HT1080 (cell line): ENCODE measurements at places on chromosomes 1 and 21. TPM values are rescaled to one million over a fixed set of nuclear protein-coding genes. Genes with fewer than 3 reads are reported as not detected.
A peak's percentile ranks its signal among the peaks of the same experiment; 100 is the strongest.

ATP6V1G3 gene
- not detected in 2 replicates for total RNA-seq

HMGCS2 gene
- not detected in 2 replicates for total RNA-seq

KRTAP13-2 gene
- not detected in 2 replicates for total RNA-seq

XCL2 gene
- total RNA-seq, result not detected in 2 replicates

GRCh38 chr1:17752356-17752755, 2.8 kb upstream of the ACTL8 start:
- DNase-seq, result no peak

DNA sequence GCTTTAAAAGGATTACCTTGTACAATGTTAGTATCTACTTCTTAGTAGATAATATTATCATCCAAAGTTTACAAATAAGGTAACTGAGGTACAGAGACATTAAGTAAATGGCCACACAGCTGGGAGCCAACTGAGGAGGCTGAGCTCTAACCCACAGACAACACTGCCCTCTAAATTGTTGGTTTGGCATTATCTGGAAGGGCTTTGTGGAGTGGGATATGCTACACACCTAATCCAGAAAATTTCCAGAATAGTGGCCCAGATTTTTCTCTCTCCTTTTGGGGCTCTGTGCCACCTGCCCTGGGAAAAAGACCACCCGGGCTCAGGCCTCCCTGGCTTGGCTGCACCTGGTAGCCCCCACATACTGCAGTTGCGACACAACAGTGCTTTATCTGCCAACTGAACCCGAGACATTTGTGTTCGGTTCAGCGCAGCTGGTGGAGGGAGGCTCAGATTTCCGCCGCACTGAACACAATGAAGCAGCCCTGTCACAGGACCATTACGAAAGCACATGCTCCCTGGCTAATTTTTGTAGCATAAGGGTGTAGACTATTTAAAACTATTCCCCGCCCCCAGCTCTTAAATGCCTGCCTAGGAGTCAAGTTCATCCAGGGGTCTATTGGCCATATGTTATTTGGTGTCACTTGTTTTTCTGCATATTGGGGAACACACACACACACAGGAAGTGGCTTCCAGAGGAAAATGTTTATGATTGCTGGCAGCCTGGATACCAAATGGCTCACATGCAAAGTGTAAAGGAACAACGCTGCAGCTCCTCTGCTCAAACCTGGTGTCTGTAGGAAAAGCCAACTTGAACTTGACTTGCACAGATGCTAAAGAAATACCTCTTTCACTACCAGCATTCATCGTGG, 92.3 kb upstream of the ESRRG start:
- no peak for DNase-seq

DNA sequence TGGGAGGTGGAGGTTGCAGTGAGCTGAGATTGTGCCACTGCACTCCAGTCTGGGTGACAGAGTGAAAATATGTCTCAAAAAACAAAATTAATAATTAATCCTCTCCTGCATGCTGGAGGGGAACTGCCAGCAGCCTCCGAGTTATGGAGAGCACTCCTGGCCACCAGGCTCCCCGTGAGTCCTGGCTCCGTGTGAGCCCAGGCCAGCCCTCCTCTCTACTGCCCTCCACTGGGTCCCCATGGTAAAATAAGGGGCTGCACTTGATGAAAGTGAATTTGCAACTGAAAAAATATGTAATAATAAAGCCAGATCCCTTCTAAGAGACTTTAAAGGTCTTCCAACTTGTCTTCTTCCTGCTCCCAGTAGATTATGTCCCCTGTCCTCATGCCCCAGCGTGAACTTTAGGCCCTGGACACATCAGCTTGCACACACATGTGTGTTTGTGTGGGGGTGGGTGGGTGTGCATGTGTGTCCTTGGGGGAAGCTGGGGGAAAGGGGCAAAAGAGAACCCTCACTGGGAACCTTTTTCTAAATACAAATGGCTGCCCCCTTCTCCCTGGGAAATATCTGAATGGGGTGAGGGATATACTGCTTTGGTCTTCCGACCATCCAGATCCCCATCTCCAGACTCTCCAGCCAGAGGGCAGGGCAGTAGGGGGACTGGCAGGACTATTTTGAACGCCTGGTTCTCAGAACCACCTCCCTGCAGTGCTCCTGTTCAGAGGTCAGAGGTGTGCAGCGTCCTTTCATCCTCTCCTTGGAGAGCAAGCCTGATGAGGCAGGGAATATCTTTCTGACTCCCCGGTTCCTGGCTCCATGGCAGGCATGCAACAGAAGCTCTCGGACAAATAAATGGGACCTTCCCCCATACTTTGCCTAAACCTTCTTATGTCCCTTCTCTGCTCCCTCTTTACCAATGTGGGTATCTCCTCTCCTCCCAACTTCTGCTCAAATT, 26.2 kb downstream of the NEK2 start:
- no peak for DNase-seq

GRCh38 chr1:225156254-225156653, 226.8 kb downstream of the DNAH14 start:
- DNase-seq, result peak; percentile 77

GRCh38 chr1:4312024-4312423, 342.4 kb upstream of the AJAP1 start:
- DNase-seq, result no peak

GRCh38 chr1:168881656-168882260, 152.8 kb upstream of the DPT start:
- DNase-seq, result no peak

DNA sequence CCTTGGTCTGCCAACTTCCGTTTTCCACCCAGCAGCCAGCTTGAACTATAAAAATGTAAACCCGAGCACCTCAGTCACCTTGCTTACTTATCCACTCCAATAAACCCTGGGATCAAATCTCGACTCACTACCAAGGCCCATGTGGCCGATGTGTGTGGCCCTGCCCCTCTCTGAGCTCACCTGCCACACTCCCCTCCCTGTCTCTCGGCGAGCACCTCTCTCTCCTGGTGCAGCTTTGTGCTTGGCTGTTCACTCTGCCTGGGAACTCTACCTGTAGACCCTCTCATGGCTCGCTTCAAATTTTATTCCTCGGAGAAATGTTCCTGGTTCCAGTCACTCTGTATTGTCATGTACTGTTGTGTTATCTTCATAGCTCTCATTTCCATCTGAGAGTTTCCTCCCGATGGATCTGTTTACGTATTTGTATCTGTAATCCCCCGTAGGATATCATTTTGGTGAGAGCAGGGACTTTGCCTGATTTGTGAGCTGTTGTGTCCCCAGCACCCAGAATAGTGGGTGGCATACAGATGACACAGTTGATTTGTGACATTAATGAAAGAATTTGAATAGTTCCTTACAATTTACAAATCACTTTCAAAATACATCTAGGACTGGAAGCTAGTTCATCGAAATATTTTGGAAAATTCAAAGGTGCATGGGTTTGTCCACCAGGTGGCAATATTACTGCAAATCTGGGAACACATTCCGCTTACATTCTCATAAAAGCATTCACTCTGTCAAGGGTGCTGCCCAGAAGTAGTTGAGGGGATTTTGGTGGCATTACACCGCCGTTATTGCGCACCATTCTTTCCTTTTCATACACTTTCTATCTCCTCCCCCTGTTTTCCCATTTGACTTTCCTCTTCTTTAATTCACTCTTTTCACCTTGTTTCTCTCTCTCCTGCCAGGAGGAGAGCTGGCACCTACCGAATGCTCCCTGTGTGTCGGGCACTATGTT, 95.3 kb downstream of the ABCA4 start:
- peak; percentile 64 for DNase-seq

- DNase-seq, result peak; percentile 59
Observed at GRCh38 chr1:93328809-93329760, 16.6 kb upstream of the DR1 start.
